ENCODE measurements at places on chromosomes 16 and 17. TPM values are rescaled to one million over a fixed set of nuclear protein-coding genes. Genes with fewer than 3 reads are reported as not detected.
A peak's percentile ranks its signal among the peaks of the same experiment; 100 is the strongest.

DNA sequence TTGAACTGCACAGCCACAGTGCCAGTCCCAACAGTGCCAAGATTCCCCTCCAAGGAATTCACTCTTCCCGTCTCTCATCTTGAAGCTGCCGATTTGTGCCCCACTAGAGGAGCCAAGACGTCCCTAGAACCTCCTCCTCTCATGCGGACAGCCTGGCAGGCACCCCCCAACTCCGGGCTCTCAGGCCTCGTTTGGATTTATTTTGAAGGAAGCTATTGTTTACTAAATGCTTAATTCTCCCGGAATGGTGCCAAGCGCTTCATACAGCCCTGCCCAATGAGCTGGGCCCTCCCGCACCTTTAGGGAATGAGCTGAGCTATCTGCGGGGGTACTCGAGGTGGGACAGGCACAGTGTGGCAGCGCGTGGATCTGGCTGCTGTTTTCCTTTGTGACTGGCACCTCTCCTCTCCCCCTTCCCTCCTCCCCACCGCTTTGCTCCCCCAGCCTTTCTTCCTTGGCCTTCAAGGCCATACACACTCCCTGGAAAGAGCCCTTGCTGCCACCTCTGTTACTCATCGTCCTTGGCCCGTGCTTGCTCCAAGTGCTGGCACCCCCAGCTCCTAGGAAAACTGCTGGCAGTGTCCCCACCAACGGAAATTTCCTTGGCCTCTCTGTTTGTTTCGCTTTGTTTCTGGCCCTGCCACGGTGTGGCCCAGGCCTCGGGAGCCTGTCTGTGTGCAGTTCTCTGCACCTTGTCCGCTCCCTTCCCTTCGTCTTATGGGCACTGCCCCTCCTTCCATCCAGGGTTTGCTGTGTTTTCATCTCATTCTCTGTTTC lies 49.9 kb upstream of the CDR2 start:
- H3K4me1 ChIP-seq: no peaks in the 10 kb centered on the region
- H3K27me3 ChIP-seq: no peaks in the 10 kb centered on the region
- H3K36me3 ChIP-seq: peaks cover 30% of the 10 kb centered on the region
- DNase-seq: no peak

DNA sequence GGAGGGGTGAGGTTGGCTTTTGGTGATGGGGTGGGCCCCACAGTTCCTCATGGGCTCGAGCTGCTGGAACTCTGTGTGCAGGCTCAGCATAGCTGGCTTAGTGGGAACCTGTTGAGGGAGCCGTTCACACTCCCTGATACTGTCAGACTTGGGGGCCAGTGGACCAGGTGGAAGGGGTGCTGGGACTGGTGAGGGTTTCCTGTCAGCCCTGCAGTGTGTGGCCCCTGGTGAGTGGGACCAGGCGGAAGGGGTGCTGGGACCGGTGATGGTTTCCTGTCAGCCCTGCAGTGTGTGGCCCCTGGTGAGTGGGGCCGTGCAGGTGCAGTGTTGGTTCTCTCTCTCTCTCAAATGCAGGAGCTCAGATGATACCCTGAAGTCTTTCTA lies 45.1 kb upstream of the ZNF750 start:
- DNase-seq: no peak
- H3K4me1 ChIP-seq: peaks cover 55% of the 10 kb centered on the region
- no peaks in the 10 kb centered on the region for H3K27me3 ChIP-seq

DNA sequence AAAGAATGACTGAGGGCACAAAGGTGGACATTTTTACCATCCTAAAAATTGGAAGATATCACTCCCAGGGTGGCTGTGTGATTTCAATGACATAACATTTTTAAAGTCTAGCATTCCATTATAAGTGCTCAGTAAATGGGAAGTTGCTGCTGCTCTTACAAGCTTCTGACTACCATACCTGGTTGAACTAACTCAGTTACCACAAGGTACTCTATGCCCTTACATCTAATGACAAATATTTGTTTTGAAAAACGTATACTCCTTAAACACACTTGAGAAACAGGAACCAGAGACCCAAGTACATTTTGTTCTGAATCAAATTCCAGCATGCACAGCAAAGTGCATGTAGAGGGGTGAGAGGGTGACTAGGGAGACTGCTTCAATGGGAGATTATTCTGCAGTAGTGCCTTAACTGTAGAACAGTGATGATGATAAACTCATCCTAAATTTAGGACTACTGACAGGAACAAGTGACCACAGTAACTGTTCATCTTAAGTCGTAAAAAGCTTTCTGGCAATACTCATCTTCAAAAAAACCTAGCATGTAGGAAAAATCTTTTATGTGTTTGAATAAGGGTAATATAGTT lies 83.5 kb downstream of the KANSL1 start:
- H3K36me3 ChIP-seq: no peaks in the 10 kb centered on the region
- H3K4me1 ChIP-seq: peaks cover 31% of the 10 kb centered on the region
- no peak overlapping the region for H3K27ac ChIP-seq
- H3K27me3 ChIP-seq: no peaks in the 10 kb centered on the region

DNA sequence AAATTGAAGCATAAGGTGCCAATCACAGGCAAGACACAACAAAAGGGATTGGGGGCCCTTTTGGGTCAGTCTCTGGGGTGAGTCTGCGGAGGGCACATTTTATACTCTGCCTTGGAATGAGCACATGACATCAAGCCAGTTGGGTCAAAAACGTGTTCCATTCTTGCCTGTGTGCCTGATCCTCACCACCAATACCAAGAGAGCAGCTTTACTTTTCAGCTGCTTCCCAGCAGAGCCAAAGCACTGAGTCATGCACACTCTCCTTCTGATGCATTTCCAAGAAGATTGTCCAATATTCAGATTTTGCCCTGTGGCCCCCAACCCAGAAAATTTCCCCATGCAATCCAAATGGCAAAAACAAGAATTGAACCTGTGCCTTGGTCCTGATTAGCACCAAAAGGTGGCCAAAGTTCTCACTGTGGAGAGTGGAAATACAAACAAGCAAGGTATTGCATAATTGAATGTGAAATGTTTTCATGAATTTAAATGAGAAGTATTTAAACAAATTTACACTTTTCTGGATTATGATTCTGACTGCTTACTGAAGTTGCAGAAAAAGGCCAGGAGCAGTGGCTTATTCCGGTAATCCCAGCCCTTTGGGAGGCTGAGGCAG lies 217.8 kb upstream of the SOX9 start:
- no peak overlapping the region for H3K27ac ChIP-seq
- no peaks in the 10 kb centered on the region for H3K36me3 ChIP-seq
- no peak overlapping the region for H3K4me3 ChIP-seq
- H3K27me3 ChIP-seq: no peaks in the 10 kb centered on the region

DNA sequence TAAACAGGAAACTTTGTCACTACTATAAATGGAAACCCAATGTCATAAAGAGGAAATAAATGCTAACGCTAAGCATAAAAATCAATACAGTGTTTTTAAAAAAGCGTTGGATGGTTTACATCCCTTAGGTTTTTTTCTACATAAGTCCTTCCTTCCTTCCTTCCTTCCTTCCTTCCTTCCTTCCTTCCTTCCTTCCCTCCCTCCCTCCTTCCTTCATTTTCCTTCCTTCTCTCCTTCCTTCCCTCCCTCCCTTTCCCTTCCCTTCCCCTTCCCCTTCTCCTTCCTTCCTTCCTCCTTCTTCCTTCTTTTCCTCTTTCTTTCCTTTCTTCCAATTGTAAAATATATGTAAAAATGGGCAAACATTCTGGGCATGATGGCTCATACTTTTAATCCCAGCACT lies 108.3 kb downstream of the HAPSTR1 start:
- DNase-seq: no peak
- H3K36me3 ChIP-seq: no peaks in the 10 kb centered on the region
- H3K4me1 ChIP-seq: no peaks in the 10 kb centered on the region
- H3K27ac ChIP-seq: no peak overlapping the region
- peaks cover 5% of the 10 kb centered on the region for H3K27me3 ChIP-seq

- peaks cover 1% of the 10 kb centered on the region for H3K36me3 ChIP-seq
- no peak overlapping the region for H3K27ac ChIP-seq
- H3K4me3 ChIP-seq: no peak overlapping the region
- no peak for DNase-seq
- no peaks in the 10 kb centered on the region for H3K27me3 ChIP-seq
Measured at GRCh38 chr17:13435230-13435629, 166.5 kb downstream of the HS3ST3A1 start.

GRCh38 chr17:57833179-57833939 lies 16.5 kb downstream of the MRPS23 start:
- H3K36me3 ChIP-seq: peaks cover 5% of the 10 kb centered on the region
- H3K4me3 ChIP-seq: no peak overlapping the region
- H3K4me1 ChIP-seq: peaks cover 6% of the 10 kb centered on the region

DNA sequence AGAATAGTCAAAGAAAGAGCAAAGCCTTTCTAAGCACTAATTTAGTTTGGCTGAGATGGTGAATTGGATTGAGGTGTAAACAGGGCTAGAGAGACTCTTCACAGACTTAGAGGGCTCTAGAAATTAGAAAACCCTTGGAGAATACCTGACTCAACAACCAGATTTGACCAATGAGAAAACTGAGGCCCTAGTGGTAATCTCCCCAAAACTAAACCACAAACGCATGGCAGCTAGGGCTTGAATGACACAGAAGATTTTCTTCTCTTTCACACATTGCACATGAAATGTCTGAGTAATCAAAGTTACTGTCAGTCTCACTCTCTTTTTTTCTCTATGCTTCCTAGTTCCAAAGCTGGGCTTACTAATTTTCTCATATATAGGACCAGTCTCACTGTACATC lies 314.5 kb upstream of the KCNJ16 start:
- peaks cover 13% of the 10 kb centered on the region for H3K4me1 ChIP-seq
- no peak for DNase-seq
- no peaks in the 10 kb centered on the region for H3K27me3 ChIP-seq
- H3K4me3 ChIP-seq: no peak overlapping the region
- no peaks in the 10 kb centered on the region for H3K36me3 ChIP-seq
- no peak overlapping the region for H3K27ac ChIP-seq

GRCh38 chr17:11720816-11721215 lies 122.5 kb downstream of the DNAH9 start:
- no peaks in the 10 kb centered on the region for H3K36me3 ChIP-seq
- DNase-seq: no peak
- H3K27ac ChIP-seq: no peak overlapping the region

GRCh38 chr16:57175896-57176295 lies 9.9 kb downstream of the PSME3IP1 start:
- no peak overlapping the region for H3K4me3 ChIP-seq
- peaks cover 7% of the 10 kb centered on the region for H3K27me3 ChIP-seq
- no peak overlapping the region for H3K27ac ChIP-seq
- no peak for DNase-seq

- peaks cover 49% of the 10 kb centered on the region for H3K4me1 ChIP-seq
- no peak overlapping the region for H3K27ac ChIP-seq
- DNase-seq: no peak
- no peaks in the 10 kb centered on the region for H3K27me3 ChIP-seq
Measured at GRCh38 chr17:59335685-59336084, 4.2 kb downstream of the YPEL2 start.

- peak overlapping the region; percentile 77 for H3K4me3 ChIP-seq
- H3K36me3 ChIP-seq: no peaks in the 10 kb centered on the region
- H3K4me1 ChIP-seq: peaks cover 20% of the 10 kb centered on the region
- peak overlapping the region; percentile 70 for H3K27ac ChIP-seq
- DNase-seq: no peak
Measured at GRCh38 chr16:67169642-67170167, 633 bp upstream of the NOL3 start.

GRCh38 chr16:27851586-27851985 lies 211.9 kb downstream of the GSG1L start:
- no peak overlapping the region for H3K27ac ChIP-seq
- H3K36me3 ChIP-seq: no peaks in the 10 kb centered on the region
- H3K4me1 ChIP-seq: no peaks in the 10 kb centered on the region
- DNase-seq: no peak

DNA sequence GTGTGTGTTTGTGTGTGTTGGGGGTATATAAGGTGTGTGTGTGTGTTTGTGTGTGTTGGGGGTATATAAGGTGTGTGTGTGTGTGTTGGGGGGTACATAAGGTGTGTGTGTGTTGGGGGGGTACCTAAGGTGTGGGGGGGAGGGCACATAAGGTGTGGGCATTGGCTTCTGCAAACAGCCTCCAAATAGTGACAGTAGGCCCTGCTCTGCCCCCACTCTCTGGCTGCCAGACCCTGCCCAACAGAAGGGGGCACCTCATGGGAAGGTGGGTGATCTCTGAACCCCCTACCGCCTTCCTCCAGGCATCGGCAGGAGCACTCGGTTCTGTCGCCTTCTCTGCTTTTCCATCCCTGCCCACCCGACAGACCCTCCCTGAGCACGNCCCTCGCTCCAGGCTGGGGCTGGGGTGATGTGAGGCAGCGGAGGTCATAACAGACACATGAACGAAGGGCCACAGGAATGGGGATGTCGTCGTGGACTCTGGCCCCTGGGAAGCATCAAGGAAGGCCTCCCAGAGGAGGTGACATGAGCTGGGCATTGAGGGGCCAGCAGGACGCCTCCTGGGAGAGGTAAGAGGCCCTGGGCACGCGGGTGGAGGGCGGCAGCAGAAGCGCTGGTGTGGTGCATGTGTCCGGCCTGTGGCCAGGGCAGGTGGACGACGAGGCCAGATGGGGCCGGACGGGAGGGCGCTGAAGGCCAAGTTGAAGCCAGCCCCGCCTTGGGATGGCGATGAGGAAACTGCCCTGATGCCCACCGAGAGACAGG lies 136.6 kb upstream of the RPH3AL start:
- peak; percentile 16 for DNase-seq
- H3K27ac ChIP-seq: peak overlapping the region; percentile 86
- H3K4me3 ChIP-seq: peak overlapping the region; percentile 73
- H3K27me3 ChIP-seq: peaks cover 26% of the 10 kb centered on the region

DNA sequence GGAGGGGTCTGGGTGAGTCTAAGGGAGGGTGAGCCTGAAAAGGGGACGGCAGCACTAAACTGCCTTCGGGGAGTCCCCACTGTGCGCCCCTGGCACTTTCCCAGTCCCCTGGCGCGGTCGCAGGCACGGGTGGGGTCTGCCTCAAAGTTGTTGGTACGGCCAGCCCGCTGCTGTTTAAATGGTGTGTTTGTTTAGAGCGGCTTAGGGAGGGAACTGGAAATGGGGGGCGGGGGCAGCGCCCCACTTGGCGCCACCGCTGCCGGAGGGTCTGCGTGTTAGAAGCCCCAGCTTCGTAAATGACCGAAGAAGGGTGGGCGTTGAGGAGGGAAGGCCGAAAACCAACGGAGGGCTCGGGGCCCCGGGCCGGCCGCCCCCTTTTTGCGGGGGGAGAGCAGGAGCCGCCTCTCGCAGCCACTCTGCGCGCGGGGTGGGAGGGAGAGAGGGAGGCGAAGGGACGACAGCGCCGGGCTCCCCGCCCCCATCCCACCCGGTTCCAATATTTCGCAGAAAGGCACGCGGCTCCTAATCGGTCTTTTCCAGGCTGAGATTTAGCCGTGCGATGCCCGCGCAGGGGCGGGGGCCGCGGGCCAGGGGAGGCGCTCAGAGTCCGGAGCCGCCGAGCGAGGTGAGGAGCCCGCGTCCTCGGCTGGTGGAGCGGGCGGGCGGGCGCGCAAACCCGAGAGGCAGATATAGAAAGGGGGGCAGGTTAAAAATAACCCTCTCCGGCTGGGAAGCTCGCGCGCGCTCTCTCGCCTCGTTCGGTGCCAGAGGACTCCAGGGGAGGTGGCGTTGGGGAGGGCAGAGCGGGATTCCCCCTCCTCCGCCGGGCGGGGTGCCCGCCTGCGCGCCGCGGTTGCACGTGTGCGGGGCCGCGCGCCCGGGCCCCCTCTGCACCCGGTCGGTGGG lies 54.9 kb downstream of the SREBF1 start:
- H3K4me3 ChIP-seq: peak overlapping the region; percentile 66
- H3K36me3 ChIP-seq: no peaks in the 10 kb centered on the region
- no peak overlapping the region for H3K27ac ChIP-seq
- H3K27me3 ChIP-seq: no peaks in the 10 kb centered on the region
- DNase-seq: peak; percentile 36

The CD68 gene
- total RNA-seq: not detected

The HS3ST3B1 gene
- total RNA-seq: 14.2 TPM

The GRN gene
- total RNA-seq: 97.9 TPM

The HSPB9 gene
- total RNA-seq: not detected

The TBC1D3G gene
- total RNA-seq: not detected

The FMNL1 gene
- total RNA-seq: 3.2 TPM
